CD8-positive, alpha-beta memory T cell (primary cell): ENCODE measurements at places on chromosomes 16 and 17. TPM values are rescaled to one million over a fixed set of nuclear protein-coding genes. Genes with fewer than 3 reads are reported as not detected.

- DNase-seq: no peak
Measured at GRCh38 chr16:52453644-52454043, 93.3 kb downstream of the TOX3 start.

- DNase-seq: peak; percentile 45
Measured at GRCh38 chr17:76997981-76998531, 129.9 kb downstream of the MGAT5B start.

- DNase-seq: no peak
Measured at GRCh38 chr16:68382296-68382718, 66.0 kb downstream of the SMPD3 start.

GRCh38 chr17:14701886-14702285 is 401.0 kb downstream of the HS3ST3B1 start:
- no peak for DNase-seq

DNA sequence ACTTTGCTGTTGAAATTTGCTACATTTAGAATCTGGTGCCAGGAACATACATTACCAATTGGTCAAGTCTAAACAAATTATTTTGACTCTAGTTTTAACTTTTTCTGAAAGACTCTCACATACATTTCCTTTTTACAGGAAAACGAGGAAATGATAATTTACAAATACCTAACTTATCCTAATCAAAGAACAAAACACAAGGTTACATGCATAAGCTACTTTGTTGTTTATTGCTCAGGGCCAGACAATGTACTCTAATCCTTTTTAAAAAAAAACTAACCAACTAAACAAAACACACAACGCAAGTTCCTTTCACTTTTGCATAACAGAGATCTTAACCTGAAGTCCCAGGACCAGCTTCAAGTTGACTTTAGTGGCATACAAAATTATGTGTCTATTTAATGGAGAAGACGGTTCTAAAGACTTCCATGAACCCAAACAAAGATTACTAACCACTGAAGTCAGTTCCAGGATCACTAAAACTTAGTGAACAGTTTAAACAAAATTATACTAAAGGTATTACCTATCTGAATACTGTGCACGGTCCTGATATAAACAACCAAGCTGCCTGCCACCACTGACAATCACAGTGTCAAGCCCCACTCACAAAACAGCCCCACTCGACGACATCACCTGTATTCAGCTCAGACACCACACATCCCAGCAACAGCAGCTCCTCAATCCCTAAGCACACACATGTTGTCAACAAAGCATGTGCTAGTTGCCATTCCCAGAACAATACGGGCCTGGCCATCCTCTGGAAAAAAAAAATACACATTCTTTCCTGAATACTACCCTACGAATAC is 1.9 kb downstream of the ZNF652 start:
- DNase-seq: no peak

DNA sequence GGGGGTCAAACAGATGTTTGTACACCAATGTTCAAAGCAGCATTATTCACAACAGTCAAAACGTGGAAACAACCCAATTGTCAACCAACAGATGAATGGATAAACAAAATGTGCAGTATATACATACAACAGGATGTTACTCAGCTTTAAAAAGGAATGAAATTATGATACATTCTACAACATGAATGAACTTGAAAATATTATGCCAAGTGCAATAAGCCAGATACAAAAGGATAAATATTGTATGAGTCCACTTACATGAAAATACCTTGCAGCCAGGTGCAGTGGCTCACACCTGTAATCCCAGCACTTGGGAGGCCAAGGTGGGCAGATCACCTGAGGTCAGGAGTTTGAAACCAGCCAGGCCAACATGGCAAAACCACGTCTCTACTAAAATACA is 39.9 kb downstream of the UBE2G1 start:
- DNase-seq: no peak

DNA sequence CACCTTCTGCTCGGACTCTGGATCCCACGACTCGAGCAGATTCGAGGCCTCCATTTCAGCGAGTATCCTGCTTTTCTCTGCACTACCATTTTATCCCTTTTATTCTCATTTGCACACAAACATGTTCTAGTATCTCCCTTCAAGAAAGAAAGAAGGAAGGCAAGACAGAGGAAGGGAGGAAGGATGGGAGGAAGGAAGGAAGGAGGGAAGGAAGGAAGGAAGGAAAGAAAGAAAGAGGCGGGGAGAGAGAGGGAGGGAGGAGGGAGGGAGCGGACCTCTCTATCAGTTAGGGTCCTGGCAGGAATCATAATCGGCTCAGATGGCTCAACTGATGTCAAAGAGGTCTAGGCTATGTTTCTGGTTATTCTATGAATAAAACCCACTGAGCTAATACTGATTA is 10.3 kb upstream of the KSR1 start:
- DNase-seq: no peak

DNA sequence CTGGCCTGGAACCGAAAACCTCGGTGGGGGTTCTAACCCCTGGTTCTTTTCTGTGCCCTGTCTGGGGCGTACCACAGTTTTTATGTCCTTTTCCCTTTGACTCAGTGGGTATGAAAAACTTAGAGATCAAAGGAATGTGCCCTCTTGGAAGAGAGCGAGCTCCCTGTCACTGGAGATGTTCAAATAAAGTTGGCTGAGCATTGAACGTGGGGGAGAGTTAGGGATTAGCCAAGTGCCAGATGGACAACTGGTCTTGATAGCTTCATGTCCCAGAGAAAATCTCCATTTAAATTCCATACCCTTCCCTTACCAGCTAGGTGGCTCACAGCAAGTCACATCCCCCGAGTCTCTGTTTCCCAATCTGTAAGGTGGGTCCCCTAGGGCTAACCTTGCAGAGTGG is 9.5 kb downstream of the ADGRG1 start:
- DNase-seq: no peak

DNA sequence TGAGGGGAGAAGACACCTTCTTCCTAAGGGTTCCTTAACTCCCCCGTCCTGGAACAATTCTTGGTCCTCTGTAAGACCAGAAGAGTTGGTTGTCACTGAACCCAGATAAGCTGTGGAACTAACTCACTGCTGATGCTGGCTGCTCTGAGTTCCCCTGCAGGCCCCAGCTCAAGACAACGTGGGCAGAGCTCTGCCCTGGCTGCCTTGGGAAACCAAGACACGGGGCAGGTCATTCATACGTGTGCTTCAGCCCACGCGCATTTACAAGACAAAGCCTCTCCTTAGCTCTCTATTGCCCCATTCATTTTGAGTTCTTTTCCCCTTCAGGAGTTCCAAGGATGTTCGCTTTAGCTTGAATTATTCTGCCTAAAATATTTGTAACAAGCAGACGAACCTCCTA is 3.4 kb upstream of the NAT9 start:
- no peak for DNase-seq

DNA sequence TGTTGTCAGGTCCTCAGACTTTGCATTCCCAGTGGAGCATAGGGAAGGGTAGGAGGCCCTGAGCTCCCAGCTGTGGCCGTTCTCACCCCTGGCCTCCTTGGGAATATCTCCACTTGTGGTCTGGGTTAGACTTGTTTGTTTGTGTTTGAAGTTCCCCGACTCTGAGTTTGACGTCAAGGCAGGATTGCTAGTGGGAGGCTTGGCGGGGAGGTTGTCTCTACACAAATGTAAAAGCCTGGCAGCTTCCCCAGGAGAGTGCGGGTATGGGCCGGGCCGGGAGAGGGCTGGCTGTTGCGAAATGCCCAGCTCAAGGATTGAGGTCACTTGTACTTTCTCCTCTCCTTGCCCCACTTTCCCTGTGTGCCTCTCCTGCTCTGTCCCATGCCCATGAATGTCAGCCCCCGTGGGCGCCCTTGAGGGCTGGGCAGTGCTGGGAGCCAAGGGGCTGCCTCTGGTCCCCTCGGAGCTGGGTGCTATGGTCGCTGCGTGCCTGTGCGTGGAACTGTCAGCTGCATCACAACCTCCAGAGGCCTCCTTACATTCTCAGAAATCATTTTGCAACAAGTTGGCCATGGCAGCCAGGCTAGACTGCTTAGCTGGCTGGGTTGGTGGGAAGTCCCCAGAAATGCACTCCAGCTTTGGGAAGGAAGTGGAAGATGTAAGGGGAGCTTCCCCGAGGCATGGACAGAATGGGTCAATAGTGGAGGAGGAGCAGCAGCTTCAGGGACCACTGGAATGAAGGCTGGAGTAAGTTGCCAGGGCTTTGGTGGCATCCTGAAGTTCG is 84.3 kb downstream of the KSR1 start:
- DNase-seq: no peak

DNA sequence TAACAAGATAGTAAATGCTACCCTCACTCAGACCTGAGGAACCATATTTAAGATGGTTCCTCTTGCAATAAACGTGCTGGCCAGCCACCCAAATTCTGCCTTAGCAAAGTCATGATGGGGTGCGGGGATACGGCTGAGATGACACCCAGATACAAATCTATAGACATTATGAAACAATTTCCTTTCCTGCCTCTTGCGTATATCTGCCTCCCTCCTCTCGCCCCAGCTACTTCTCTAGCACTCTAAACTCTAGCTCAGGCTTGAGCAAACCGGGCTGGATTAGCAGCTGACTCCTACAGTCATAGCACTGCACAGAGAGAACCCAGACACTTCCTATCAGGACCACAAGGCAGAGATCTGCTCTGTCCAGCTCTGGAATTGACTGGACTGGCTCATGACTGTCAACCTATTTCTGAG is 22.3 kb downstream of the CD300LF start:
- no peak for DNase-seq

- no peak for DNase-seq
Measured at GRCh38 chr17:65265276-65265675, 128.1 kb downstream of the RGS9 start.

DNA sequence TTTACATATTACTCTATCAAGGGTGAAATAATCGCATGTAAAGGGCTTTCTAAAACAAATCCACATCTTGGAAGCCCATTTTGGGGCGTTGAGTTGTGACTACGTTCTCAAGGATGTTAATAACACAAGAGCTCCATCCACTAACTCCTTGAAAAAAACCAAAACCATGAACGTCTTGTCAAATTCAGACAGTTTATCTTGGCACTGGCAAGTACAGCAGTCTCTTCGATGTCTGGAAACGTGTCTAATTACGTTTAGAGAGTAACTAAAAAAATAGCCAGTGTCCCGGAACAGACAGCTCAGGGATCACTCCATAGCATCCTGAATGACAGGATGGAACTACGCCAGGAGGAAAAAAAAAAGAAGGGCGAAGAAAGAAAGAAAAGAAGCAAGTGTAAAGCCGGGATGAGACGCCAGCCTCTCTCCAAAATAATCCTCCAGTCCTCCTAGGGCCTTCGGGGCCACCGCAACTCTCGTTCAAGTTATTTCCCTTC is 954 bp downstream of the MYO1D start:
- DNase-seq: no peak

- DNase-seq: no peak
Measured at GRCh38 chr17:81457917-81458555, 54.6 kb downstream of the ACTG1 start.

GRCh38 chr16:12262454-12263180 is 286.1 kb downstream of the SNX29 start:
- no peak for DNase-seq

DNA sequence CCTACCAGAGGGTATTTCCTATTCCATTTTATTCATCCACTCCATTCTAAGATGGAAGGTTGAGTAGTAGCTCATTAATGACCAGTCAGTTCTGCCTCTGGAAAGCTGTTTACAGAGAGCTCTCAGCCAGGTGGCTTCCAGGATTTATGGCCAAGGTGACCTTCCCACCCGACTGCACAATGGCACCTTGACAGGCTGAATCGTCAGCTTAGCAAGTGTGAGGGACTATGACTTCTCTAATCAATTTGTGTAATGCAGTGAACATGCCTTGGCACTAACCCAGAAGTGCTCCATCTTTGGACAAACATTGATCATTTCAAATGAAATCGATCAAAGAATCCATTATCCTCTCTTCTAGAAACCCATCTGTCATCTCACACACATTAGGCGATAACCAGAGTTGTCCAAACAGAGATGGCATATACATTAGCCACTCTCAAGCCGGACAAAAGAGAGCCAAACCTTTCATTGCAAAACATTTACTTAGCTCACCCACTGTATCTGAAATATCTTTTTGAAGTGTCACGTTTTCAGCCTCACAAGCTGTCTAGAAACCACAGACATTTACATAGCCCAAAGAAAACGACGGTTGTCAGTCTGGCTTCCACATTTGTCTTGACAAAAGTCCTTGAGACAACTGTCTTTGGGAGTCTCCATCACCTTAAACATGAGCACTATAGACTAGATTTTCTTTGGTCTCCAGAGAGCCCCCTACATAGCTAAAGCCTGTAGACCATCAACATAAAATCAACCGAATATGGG is 35.6 kb downstream of the CLEC3A start:
- DNase-seq: no peak

GRCh38 chr17:37506678-37507077 is 17.0 kb downstream of the DUSP14 start:
- no peak for DNase-seq

- DNase-seq: no peak
Measured at GRCh38 chr17:43641416-43641815, 20.3 kb downstream of the MEOX1 start.

GRCh38 chr16:68351991-68352431 is 41.2 kb downstream of the PRMT7 start:
- no peak for DNase-seq

GRCh38 chr16:87806641-87807546 is 41.1 kb upstream of the KLHDC4 start:
- DNase-seq: no peak

GRCh38 chr16:66222756-66223155 is 143.7 kb upstream of the CDH5 start:
- DNase-seq: no peak

GRCh38 chr16:77759821-77760220 is 28.5 kb upstream of the VAT1L start:
- DNase-seq: no peak

The ANKRD40CL gene
- not detected for total RNA-seq

The CHMP6 gene
- 31.2 TPM for total RNA-seq

The SYCE1L gene
- total RNA-seq: 4.6 TPM

The SRRM2 gene
- 529 TPM for total RNA-seq

The GSG1L gene
- 0.18 TPM for total RNA-seq

The KRT25 gene
- not detected for total RNA-seq

The KCNJ18 gene
- not detected for total RNA-seq

The ASB16 gene
- 0.11 TPM for total RNA-seq

The LRRC46 gene
- 0.49 TPM for total RNA-seq

The EFNB3 gene
- not detected for total RNA-seq

The TP53TG3F gene
- total RNA-seq: not detected

The THUMPD1 gene
- total RNA-seq: 54.1 TPM

The ITPRIPL2 gene
- 17.3 TPM for total RNA-seq

The HIGD1B gene
- not detected for total RNA-seq
